ENCODE measurements at places on chromosomes 7 and 10.

DNA sequence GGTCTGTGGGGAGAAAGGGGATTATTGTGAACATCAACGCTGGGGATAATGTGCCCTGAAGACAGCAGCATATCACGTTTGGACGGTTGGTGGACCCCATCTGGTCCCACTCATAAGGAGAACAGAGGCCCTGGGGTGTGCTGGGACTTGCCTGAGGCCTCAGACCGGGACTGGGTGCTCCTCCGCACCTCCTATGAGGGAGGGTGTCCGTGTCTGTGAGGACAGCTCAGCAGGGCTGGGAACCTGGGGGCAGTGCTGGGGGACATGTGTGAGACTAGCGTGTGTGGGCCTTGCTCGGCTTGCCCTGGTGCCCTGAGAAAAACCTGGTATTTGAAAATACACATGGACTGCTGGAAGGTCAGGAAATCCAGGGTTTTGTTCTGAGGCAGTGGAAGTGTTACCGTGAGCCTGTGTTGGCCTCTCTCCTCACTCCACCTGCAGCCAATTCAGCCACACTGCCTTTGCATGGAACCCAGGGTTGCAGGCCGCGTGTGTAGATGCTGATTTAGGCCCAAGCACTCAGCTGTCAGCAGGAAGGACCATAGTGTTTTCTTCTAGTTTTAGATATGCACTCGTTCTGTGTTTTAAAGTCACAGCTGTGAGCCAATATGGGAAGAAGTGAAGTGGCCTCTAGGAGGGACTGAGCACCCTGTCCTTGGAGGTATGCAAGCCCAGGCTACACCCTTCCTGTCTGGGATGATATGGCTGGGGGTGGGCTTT lies 13.4 kb upstream of the SH2D4B start:
- no peak for DNase-seq

GRCh38 chr7:50649259-50649885 lies 84.2 kb upstream of the DDC start:
- DNase-seq = no peak

DNA sequence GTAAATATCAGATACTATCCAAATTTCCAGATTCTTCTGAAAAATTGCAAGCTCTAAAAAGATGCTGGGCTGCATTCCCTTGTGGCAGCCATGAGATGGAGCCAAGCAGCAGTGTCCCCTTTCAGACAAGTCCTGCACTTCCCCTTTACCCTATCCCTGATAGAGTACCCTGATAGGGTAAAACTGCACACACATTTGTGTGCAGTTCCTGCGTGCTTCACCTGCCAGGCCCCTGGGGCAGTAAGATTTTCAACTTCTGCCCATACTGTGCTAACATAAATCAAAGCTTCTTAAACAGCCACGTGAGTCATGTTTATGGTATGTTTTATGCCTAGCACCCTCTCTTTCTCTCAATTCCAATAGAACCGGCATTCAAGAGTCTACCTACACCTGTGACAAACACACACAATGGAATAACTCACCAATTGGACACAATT lies 52.2 kb downstream of the IFIT5 start:
- no peak for DNase-seq

DNA sequence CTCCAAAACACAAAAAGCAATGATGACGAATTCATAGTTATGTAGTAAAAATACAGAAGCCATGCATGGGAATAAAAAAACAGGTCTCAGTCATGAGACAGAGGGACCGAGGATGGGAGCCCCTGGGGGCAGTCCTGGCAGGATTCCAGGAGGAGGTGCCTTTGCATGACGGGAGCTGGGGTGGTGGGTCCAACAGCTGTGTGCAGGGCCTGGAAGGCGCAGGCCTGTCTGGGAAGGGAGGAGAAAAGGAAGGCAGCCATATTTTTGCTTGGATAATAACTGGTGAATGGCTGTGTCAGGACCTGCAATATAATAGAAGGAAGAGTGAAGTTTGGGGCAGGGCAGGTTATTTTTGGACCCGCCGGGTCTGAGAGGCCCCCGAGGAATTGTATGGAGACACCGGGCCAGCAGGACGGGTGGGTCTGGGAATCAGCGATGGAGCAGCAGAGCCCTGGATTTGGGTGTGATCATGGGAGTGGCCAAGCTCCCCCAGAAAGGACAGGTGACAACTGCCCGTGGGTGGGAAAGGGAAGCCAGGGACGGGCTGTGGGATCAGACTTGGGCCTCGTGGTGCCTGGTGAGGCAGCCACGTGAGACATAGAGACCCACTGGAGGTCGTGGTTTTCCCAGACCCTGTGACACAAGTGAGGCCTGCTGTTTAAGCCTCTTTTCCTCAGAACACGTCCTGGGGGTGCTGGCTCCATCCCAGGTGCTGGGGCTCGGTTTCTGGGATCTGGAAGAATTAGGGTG lies 2.9 kb upstream of the JAKMIP3 start:
- no peak for DNase-seq

DNA sequence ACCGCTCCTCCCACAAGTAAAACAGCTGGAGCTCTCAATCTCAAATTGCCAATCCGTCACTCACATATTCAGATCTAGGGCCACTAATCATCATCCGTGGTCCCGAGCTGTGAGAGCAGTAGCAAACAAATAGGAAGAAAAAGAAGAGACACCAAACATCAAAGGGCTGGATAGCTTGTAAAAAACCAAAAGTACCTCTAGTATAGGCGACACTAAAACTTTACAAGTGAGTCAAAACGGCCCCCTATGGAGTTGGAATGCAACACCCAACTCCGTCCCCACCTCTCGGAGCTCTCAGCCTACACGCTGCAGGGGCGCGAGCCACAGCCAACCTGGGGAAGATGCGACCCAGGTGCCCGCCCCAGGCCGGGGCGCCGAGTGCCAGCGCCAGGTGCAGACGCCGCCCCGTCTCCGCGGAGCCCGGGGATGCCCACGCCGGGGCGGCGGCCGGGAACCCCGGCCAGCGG lies 581 bp downstream of the FAM3C start:
- peak; percentile 8 for DNase-seq

GRCh38 chr10:77925410-77925794 lies 1.2 kb downstream of the DLG5 start:
- DNase-seq = no peak

- no peak for DNase-seq
Measured at GRCh38 chr10:66637273-66638036, 288.4 kb upstream of the LRRTM3 start.

DNA sequence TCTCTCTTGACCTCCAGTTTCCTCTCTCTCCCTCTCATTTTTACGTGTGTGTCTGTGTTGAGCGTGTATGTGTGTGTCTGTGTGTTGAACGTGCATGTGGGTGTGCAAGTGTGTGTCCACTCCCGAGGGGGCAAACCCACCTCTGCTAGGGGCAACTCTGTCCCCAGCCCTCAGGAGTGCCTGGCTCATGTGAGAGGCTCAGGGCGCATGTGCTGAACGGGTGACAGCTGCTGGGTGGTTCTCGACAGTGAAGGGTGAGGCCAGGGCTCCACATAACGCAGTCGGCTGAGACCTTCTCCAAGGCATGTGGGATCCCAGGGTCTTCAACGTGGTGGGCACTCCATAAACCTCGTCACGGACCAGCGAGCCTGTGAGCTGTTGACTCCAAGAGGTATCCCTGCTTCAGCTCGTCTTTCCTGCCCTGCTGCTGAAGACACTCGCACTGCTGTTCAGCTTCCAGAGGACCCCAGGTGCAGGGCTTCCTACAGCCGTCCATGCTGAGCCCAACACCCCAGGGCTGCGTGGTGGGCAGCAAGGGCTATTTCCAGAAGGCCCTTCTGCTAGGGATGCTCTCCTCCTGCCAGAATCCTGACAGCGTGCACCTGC lies 361.6 kb upstream of the SHH start:
- DNase-seq = no peak

DNA sequence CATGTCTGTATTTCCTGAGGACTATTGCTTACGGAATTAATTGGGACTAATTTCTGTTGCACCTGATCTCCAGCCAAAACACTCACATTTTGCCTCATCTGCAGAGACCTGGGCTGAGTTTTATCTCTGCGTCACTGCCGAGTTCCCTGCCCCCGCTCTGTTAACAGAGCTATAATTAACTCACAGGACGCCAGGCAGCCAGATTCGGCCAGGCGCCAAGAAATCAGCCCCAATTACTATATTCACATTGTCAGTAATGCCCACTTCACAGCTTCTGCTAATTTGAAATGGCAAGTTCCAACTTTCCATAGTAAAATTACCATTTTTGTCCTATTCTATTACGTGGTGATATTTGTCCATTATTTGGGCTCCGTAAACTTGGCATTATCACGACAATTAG lies 130.5 kb downstream of the CUX1 start:
- no peak for DNase-seq

DNA sequence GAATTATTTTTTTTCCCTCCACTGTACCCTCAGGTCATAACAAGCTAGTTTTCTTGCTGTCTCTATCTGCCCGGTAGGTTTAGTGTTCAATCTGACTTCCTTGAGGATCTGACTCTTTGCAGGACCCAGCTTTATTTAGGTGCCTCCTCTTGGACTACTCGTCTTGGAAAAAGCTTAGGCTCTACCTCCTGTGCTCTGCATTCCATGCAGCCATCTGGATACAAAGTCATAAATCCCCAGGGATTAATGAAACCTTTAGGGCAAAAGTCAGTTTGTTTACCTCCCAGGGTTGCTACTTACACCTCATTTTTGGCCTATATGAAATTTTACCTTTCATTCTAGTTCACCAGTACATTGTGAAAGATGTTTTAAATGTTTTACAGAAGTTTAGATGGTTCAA lies 8.0 kb downstream of the STAG3 start:
- DNase-seq = no peak

- DNase-seq = no peak
Measured at GRCh38 chr7:91767820-91768219, 112.7 kb downstream of the MTERF1 start.

- DNase-seq = peak; percentile 91
Measured at GRCh38 chr10:103491729-103492364, 1.7 kb upstream of the NEURL1 start.

GRCh38 chr10:54622017-54622416 lies 179.0 kb downstream of the PCDH15 start:
- no peak for DNase-seq

DNA sequence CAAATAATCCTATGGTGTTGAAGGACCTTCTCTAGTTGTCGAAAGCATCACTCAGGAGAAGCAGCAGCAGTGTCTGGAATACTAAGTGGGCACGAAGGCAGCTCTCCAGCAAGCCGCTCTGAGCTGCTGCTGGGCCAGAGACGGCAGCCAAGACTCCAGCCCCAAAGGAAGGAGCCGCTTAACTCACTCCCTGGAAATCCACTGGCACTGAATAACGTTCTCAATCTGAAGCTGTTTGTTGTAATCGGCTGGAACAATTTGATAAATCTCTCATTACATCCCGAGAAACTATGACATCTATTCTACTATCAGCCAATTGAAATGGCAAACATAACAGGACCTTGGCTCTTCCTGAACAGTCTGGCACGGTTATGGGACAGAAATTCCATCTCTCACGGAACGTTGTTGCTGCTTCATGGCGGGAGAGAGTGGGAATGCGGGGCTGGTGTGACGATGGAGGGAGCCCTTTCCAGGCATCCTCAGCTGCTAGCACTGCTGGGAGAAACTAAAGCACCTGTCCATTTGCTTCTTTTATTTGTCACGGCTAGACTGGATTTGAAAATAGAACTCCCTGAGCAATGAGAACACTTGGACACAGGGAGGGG lies 331.5 kb upstream of the RNF32 start:
- no peak for DNase-seq

GRCh38 chr10:86070278-86070677 lies 296.3 kb downstream of the GRID1 start:
- no peak for DNase-seq

DNA sequence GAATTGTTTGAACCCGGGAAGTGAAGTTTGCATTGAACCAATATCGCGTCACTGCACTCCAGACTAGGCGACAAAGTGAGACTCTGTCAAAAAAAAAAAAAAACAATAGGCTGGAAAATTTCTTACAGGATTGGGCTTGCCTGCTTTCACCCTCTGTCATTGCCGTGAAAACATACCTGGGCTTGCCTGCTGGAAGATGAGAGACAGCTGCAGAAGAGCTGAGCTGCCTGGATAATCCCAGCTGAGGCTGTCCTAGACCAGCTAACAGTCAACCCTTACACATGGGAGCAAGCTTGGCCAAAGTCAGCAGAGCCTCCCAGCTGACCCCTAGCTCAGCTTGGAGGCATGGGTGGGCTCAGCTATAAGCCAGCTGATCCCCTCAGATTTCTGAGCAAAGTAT lies 306.2 kb downstream of the CCSER2 start:
- DNase-seq = no peak

GRCh38 chr7:155002411-155003091 lies 373 bp downstream of the PAXIP1 start:
- no peak for DNase-seq
